MCF 10A (cell line): ENCODE measurements at places on chromosomes 7 and 10. TPM values are rescaled to one million over a fixed set of nuclear protein-coding genes. Genes with fewer than 3 reads are reported as not detected.

Gene CYP3A7
- not detected in 2 replicates for total RNA-seq

- DNase-seq: no peak
These were observed 626.9 kb downstream of the ZWINT start for GRCh38 chr10:55734112-55734511.

GRCh38 chr10:53430127-53430891, 657.7 kb upstream of the MBL2 start:
- DNase-seq: no peak

DNA sequence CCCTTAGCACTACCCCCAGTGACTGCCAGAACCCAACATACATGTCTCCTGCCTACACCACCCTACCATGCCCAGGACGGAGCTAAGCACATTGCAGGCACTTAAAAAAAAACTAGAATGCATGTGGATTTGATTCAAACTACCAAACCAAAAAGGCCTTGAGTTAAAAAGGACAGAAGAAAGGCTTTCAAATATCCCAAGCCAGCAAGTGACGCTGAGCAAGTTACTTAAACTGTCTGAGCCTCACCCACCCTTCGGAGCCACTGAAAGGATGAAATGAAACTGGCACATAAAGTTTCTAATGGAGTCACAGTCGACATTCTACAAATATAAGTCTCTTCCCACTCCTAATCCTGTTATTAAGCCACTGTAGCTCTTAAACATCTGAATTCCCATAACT, 1.8 kb downstream of the CPXM2 start:
- no peak for DNase-seq

DNA sequence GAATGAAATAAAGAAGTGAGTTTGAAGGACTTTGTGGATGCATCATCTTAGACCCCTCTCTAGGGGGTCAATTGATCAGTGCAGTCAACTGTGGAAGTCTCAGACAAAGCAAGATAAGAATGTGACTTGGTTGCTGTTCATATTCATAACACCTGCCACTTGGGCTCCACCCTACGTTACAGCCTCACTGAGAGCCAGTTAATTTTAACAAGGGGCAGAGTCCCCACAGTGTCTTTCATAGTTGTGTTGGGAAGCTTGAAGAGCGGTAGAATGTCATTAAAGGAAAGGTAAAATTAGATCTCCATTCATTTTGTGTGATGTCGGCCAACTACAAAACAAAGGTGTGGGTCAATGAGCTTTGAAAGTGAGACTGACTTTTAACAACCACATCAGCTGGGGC, 442.1 kb upstream of the C7orf33 start:
- DNase-seq: no peak

Gene FANK1
- total RNA-seq: 1.8 and 2.5 TPM in 2 replicates

DNA sequence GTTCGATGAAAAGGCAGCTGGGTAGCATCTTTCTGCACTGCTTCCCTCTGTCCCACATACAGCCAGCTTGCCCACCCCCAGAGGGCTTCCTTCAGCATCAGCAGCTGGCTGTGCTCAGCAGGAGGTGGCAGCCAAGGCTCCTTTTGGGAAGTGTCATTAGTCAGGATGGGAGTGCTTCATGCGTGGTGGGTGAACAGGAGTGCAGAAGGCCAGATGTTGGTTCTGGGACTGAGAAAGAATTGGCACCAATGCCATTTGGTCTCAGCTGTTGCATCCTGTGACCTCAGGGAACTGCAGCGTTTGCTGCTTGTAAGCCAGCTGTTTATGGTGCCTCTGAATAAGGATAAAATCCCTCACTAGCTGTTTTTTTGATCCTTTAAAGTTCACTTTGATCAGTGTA, 131.1 kb upstream of the SORCS3 start:
- no peak for DNase-seq

- DNase-seq: no peak
These were observed 32.4 kb downstream of the ANXA11 start for GRCh38 chr10:80172896-80173295.

GRCh38 chr7:20393616-20394015, 62.9 kb downstream of the ITGB8 start:
- DNase-seq: no peak

DNA sequence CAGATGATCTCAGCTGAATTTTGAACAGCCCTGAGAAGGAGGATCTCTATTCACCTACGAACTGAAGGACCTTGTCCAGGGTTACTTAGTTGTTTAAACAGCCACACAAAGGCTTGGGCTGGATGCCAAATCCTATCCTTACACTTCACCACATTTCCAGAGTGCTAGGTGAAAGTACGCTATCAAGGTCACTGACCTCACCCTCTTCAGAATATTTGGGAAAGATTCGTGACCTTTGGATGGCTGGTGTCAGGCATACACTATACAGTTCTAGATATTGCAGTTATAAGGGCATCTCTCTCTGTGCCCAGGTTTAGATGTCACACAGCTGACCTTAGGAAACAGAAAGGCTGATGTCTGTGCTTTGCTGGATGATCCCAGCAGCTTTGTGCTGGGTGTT, 61.2 kb upstream of the ABLIM1 start:
- DNase-seq: peak; percentile 55
